ENCODE measurements at places on chromosomes 11 and 22. TPM values are rescaled to one million over a fixed set of nuclear protein-coding genes. Genes with fewer than 3 reads are reported as not detected.

TOMM22 gene
- total RNA-seq = 73.2 TPM

P2RX6 gene
- 0.64 TPM for total RNA-seq

RGL4 gene
- not detected for total RNA-seq

APOL4 gene
- total RNA-seq = not detected

TEX54 gene
- not detected for total RNA-seq

RTN4RL2 gene
- 99.8 TPM for total RNA-seq

TRIM48 gene
- not detected for total RNA-seq

OR8K3 gene
- not detected for total RNA-seq

KRTAP5-8 gene
- total RNA-seq = not detected

LRP4 gene
- total RNA-seq = 7.6 TPM

ISX gene
- total RNA-seq = not detected

TBX1 gene
- 5.7 TPM for total RNA-seq

ADORA2A gene
- 0.69 TPM for total RNA-seq

CYB5R2 gene
- 6.6 TPM for total RNA-seq

DNAJB13 gene
- 0.65 TPM for total RNA-seq

IL17REL gene
- 0.06 TPM for total RNA-seq

PANX3 gene
- total RNA-seq = not detected

FAT3 gene
- total RNA-seq = 0.27 TPM

ACER3 gene
- 20.9 TPM for total RNA-seq

TCP11L1 gene
- total RNA-seq = 25.0 TPM

USP28 gene
- total RNA-seq = 12.3 TPM

HBG1 gene
- total RNA-seq = not detected

FGF4 gene
- not detected for total RNA-seq

MS4A3 gene
- not detected for total RNA-seq

CWC15 gene
- total RNA-seq = 28.4 TPM
